ELF-1 (cell line): ENCODE measurements at places on chromosomes 4 and X.

- DNase-seq = no peak
These were observed 135.9 kb upstream of the ARHGEF9 start for GRCh38 chrX:63920875-63921274.

DNA sequence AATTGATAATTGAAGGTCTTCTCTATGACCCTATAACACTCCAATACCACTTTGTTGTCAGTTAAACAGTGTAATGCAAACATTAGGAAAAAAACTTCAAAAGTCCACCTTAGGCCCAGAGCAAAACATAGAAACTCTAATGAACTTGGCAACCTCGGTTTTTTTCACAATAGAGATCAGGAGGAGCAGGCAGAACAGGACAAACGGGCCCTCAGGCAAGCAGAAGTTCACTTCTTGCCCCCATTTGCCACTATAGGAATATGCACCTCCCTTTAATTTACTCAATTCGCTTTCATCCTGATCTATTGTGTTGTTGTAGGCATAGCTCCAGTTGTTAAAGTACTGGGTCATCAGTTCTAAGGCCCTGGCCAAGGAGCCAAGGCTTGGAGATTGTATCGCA lies 18.2 kb downstream of the ACOX3 start:
- peak; percentile 43 for DNase-seq

GRCh38 chrX:24100713-24101112 lies 46.0 kb downstream of the EIF2S3 start:
- DNase-seq = no peak

DNA sequence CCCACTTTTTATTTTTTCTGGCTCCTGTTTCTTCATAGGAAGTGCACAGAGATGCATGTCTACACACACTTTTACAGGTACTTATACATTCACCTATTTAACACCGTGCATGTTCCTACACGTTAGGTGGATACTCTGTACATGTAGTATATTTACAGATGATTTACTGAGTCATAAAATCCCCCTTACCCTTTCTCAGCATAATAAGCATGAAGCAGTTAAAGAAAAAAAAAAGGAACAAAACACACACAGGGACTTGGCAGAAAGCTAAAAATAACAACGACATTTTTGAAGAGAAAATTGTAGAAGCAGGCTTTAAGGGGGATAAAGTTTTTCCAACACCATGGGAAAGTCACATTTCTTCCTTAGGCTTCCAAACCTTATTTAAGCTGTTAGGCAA lies 96.4 kb upstream of the IQCM start:
- DNase-seq = no peak

- DNase-seq = no peak
These were observed 52.8 kb upstream of the STK26 start for GRCh38 chrX:131970347-131970746.

DNA sequence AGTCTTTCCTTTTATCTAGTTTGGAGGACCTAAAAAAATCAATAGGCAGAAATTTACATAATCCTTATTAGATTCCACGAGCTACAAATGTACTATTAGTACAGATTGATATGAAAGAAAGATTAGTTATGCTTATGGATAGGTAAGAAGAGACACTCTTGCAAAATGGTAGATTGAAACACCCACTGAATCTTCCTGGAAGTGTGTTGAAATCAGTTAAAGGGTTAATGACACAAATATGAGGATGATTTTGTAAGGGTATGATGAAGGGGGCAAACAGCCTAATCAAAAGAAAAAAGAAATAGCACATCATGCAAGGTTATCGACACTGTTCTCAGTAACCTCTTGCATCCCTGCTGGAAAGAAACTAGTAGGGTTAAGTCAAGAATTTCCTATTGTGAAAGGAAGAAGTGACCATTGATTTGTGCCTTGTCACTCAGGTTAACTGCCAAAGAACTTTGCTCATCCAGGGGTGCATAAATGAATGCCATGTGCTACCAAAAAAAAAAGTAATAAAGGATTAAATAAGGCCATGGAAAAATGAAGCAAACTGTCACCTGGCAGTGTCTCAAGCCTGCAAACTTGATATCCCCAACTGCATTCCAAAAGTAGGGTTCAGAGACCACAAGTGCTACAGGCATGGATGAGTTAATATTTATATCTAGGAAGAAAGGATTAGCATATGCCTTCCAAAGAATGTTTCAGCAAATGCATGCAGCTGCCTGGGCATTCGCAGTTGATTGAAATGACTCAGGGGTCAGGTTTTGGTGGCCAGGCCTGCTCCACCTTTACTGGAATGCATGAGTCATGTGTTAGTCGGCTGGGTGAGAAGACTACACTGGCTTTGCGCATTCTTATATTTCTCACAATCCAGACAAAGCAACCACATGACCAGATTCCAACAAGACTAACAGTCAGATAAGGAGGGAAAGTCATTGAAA lies 78.3 kb upstream of the ATXN3L start:
- DNase-seq = peak; percentile 88

DNA sequence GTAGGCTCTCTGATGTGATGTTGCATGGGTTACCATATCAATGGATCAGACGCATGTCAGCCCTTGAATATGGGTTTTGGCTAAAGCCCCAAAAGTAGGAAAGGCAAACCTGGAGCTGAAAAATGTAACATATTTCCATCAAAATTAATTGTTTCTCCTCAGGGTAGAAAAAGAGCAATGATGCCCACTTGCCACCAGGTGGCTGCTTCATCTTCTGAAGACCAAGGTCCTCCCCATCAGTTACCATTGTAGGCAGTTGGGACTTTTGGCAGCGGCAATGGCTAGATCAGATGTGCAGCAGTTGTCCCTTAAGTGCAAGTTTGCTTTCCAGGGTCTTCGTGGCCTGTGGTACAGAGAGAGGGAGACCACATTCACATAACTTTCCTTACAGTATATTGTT lies 118.2 kb downstream of the NAF1 start:
- peak; percentile 12 for DNase-seq

DNA sequence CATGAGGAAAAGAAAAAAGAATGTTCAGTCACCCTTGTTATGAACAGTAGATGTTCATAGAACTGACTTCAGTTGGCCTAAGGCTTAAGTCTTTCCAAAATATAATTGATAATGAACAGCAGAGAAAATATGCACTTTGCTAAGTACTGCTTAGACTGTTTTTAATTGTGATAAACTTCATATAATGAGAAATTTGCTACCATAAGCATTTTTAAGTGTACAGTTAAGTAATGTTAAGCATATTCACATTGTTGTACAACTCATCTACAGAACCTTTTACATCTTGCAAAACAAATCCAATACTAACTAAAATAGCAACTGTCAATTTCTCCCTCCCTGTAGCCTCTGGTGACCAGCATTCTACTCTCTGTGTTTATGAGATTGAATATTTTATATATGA lies 792.2 kb upstream of the LCORL start:
- no peak for DNase-seq

DNA sequence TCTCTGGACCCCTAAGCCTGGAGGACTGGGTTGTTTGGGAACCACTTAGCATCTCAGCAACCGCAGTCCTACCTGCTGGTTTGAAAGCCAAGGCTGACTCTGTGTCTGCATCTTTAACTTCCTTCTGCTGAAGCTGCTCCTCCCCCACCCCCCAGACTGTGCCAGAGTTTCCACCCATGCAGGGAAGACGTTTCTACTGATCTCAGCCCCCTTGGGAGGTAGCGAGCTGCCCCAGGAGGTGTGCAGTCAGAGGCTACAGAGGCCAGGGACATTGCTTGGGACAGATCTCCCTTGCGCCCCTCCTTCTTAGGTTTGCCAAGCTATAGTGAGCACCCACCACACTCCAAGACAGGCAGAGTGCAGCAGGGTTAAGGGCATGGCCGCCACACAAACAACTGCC lies 4.7 kb upstream of the FATE1 start:
- DNase-seq = no peak

DNA sequence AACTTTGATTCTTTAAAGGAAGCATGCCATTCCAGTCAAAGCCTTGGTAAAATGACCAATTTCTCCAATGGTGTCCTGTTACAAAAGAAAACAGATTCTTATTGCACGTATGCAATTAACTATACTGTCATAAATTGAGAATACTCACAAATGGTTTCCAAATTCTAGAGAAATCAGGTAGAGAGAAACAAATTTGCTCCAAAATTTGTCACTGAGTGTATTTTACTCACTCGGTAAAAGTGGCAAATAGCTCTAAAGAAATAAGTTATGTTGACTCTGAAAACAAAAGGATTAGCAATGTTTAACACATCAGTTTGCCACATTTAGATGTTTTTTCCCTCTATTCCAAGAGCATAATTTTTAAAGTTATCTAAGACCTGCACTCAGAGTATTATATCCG lies 133.1 kb downstream of the DMD start:
- no peak for DNase-seq

DNA sequence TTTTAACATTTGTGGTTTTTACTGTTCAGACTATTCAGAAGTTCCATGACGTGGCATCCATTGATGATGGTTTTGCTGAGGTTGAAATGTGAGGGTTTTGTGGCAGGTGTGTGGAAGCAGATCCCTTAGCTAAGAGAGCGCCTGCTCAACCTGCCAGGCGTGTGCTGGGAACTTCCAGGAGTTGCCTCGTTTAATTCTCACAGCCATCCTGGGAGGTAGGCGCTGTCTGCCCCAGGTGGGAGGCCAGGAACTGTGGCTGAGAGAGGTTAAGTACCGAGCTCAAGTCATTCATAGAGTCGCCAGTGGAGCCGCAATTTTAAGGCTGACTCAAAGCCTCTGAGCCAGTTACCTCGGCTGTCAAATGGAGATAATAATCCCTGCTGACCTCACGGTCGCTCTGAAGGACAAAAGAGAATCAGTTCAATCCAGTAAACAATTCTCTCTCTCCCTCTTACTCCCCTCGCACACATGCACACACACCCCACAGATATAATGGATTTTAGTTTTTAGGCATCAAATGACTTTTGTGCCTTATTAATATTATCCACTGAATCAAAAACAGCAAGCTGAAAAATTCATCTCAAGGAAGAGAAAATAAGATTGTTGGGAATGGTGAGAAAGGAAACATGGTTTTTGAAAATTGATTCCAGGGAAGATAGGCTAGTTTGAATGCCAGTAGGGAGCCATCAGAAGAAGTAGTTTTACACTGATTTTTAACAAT lies 171.3 kb downstream of the PTTG2 start:
- DNase-seq = peak; percentile 80

DNA sequence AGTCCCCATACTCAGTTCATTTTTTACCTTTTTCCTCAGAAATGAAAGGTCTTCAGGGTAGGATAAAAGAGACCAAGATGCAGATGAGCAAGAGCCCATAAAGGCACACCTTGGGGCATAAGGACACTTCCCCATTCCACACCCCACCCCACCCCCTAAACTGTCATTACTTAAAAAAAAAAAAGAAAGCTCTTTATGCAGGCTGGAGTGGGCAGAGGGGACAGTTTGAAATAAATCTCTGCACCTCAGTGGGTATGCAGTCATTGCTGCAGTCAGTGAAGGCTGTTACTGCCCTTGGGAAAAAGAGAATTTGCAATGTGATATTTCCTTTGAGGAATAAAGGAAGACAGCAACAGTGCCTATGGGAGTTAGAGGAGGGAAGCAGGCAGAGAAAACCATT lies 137.5 kb downstream of the ANK2 start:
- no peak for DNase-seq

DNA sequence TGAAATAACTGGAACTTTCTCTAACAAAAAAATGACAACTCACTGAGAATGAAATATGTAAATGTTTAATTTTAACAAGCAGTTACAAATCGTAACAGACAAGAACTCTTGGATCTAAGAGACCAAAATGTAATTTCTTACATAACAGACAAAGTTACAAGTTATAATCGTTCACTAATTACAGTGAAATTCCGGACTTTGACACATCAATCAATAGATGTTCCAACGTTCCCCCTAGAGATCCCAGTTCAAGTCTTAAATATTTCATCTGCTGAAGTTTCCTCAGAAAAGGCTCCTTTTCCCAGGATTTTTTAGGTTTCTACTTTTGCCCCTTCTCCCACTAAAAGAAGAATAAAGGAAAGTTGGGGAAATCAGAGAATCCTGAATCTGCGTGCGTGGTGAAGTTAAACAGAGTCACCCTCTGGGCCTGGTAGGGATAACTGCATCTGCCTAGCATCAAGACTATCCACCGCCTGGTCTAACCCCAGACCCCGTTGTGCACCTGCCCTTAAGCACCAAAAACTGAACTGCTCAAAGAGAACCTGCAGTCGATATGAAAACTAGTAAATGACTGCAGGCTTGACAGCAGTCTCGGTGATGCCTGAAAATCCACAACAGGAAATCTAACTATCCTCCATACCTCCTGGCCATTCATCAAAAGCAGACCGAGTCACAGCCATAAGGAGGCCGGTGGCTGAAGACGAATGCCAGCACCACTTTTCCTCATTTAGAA lies 2.3 kb downstream of the IRF2 start:
- DNase-seq = no peak

DNA sequence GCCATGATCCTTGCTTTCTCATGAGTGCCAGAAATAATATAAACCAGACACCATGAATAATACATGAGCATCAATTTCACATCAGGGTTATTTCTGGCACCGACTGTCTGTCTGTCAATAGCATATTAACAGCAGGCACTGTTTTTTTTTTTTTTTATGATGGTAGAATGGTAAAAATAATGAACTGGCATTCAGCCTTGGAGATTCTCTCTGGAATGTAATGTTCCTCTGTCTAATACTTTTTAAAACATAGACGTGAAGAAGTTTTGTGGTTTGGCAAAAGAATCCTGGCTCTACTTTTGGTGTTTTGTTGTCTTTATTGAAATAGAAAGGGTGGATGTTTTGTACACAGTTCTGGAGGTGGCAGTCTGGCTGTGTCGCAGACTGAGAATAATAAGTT lies 874.6 kb upstream of the PRKX start:
- DNase-seq = no peak

DNA sequence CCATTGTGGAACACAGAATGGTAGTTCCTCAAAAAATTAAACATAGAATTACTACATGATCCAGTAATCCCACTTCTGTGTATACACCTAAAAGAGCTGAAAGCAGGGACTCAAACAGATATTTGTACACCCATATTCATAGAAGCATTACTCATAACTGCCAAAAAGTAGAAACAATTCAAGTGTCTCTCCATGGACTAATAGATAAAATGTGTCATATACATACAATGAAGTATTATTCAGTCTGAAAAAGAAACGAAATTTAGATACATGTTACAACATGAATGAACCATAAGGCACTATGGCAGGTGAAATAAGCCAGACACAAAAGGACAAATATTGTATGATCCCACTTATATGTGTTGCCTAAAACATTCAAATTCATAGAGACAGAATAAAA lies 145.1 kb downstream of the ANTXR2 start:
- DNase-seq = no peak

DNA sequence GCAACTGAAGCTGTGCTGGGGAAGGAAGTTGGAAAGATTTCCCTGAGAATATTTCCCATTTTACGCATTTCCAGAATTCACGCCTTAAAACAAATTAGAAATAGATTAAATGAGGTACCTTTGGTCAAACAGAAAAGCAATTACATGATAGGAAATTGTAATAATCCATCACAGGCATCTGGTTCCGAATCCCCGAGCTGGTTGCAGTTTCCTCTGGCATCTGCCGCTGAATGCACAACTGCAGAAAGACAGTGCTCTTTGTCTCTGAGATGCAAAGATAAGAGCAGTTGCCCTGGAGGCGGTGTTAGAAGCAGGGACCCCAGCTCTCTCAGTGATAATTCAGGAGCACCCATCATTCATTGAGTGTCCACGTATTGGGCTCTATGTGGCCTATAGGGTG lies 224.4 kb downstream of the LDB2 start:
- DNase-seq = peak; percentile 7

GRCh38 chrX:139691493-139691842 lies 16.5 kb downstream of the MCF2 start:
- peak; percentile 25 for DNase-seq
